Femur (tissue), 1 donor: ENCODE measurements at places on chromosomes 2 and 18.

DNA sequence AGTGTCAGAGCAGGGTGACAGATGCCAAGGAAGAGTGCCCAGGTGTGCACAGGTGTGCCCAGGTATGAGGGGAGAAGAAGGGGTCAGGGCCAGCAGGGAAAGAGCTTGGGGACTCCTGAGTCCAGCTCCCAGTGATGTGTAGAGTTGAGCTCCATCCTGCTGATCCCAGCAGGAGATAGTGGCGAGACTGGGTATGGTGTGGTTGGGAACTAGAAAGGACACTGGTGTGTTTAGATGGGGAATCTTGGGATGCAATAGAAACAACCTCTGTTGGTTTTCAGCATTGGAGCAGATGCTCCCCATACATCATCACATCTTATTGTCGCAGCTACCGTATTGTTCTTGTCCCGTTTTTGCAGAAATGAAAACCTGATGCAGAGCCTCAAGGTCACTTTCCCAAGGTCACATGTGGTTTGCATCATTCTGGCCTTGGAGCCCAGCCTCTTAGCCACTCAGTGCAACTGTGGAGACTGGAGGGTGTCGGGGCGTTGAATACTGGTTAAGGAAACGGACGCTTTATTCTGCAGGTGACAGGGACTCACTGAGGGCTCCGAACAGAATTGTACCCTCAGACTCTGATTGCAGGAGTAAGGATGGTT lies 166.7 kb downstream of the AGAP1 start:
- no peak for DNase-seq

GRCh38 chr18:62436636-62437234 lies 86.1 kb upstream of the ZCCHC2 start:
- no peak for DNase-seq

DNA sequence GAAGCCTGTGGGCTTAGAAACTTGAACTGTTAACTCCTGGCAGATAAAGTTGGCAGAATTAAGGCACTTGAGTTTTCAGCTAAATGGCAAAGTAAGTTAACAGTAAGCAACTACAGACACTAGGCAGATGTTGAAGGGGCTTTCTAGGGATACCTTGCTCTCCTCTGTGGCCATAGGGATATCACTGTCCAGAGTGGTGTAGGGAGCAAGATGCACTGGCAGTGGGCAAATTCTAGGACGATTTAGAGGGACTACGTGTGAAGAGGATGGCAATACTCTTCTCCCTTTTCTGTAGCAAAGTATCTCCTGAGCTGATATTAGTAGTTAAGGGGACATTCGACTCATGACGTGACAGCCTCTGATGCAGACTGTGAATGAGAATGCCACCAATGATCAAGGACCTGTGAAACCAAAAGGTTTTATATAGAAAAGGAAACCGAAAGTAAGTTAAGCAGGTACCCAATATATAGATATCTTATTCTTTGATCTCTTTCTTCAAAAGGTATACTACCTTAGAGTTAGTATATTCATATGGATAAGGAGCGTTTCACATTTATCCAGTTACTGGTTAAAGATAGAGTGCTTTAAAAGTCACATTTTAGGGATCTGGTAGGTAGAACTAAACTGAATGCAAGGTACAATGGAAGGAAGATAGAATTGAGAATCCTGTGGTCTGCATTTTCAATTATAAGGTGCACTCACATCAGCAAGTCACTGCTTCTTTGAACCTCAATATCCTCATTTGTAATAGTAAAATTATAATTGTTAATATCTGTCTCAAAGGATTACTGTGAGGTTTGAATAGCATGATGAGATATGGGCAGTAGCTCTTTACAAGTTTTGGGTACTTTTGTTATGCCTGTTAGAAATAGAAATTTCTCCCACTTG lies 106.4 kb downstream of the KCNH7 start:
- no peak for DNase-seq

- DNase-seq = no peak
These were observed 10.4 kb downstream of the FEZ2 start for GRCh38 chr2:36587556-36587955.

DNA sequence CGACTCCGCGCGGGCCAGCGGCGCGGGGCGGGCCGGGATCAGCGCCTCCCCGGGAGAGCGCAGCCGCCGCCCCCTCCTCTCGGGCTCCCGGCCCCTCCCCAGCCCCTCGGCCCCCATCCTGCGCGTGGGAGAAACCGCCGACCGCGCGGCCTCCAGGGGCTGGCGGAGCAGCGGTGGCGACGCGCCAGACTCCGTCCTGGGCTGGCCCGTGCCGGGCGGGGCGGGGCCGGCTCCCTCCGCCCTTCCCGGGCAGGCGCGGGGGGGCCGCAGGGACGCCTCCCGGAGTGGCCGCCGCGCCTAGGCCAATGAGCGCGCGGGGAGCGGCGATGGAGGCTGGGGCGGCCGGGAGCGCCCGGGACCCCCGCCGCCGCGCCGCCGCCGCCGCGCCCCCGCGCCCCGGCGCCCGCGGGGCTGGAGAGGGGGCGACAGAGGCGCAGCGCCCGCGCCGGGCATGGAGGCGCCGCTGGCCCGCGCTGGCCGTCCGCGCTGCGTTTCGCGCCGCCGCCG lies 49.1 kb downstream of the KCNIP3 start:
- peak; percentile 65 for DNase-seq

- DNase-seq = no peak
These were observed 18.6 kb downstream of the DNMT3A start for GRCh38 chr2:25323042-25323514.

- DNase-seq = no peak
These were observed 246.1 kb upstream of the CYRIA start for GRCh38 chr2:16911746-16912145.

DNA sequence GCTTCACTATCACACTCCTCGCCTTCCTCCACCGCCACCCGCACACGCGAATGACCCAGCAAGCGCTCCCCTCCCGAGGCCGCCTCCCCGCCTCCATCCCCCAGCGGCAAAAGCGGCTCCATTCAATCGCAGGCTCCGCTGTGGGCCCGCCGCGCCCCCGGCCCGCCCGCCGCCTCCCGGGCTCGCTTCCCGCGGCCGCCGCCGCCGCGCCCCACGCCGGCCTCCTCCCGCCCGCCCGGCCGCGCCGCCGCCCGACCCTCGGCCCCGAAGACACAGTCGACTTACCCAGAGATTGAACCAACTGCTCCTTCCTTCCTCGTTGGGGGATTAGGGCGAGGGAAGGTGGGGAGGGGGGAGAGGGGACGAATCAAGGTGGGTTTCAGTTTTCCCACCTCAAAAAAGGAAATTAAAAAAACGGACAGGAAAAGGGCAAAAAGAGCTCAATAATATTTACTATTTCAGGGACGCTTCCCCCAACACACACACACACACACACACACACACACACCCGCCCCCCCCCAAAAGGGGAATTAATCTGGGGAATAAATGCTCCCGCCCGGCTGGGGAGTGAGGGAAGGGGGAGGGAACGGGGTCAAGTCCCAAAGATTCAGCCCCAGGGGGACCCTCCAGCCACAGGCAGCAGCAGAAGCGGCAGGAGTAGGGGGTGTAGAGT lies 743 bp downstream of the XPO1 start:
- no peak for DNase-seq

DNA sequence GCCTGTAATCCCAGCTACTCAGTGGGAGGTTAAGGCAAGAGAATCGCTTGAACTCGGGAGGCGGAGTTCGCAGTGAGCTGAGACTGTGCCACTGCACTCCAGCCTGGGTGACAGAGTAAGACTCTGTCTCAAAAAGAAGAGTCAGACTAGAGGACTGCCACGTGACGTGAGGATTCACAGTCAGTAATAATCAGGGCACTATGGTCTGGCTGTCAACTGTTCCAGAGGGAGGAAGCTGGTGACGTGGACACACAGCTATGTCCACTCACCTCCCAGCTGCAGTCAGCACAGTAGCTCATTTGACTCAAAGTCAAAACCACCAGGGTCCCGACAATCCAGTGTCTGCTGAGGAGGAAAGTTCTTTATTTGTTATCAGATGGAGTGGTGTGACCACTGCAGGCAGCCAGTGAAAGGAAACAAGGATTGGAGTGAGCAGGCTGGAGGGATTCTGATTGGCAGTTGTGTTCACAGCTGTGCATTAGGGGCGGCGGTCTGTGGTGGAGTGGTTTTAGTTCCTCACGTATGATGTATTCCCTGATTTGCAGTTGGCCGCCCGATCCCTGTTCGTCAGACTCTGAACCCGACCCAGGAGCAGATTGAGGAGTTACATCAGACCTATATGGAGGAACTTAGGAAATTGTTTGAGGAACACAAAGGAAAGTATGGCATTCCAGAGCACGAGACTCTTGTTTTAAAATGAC lies 37.9 kb downstream of the MOGAT1 start:
- peak; percentile 93 for DNase-seq

- DNase-seq = no peak
These were observed 129.4 kb downstream of the TCF4 start for GRCh38 chr18:55458456-55459203.

GRCh38 chr18:42045346-42045745 lies 90.3 kb downstream of the PIK3C3 start:
- DNase-seq = no peak
